ENCODE measurements at places on chromosomes 2 and 18.
A peak's percentile ranks its signal among the peaks of the same experiment; 100 is the strongest.

GRCh38 chr18:72973841-72974240, 106.1 kb upstream of the NETO1 start:
- DNase-seq: no peak

DNA sequence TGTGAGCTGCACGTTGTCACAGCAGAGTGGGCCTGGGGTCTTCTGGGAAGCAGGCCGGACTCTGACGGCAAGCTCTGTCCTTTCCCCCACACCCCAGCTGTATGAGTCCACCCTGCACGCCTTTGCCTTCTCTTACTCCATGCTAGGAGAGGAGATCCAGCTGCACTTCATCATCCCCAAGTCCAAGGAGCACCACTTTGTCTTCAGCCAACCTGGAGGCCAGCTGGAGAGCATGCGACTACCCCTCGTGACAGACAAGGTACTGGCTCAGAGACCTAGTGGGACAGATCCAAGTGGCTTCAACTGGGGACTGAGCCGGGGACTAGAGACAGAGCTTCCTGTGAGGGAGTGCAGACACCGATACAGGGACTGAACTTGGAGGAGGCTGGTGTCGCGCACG, 40.1 kb downstream of the NTSR2 start:
- no peak for DNase-seq

DNA sequence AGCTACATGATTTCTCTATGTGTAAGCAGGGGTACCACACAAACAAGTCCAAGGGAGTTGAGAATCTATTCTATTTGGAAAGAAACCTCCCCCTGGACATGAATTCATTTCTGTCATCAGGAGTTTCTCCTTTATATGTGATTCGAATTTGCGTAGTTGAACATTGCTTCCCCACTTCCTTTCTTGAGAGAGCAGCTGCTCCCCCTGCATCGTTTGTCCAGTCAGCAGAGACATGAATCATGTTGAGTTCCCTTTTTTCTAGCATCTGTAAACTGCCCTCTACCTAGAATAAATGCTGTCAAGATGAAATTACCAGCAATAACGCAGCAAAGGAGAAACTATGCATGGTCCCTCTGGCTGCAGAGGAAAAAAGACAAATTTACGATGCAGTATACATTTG, 73.8 kb downstream of the KIF5C start:
- DNase-seq: no peak

DNA sequence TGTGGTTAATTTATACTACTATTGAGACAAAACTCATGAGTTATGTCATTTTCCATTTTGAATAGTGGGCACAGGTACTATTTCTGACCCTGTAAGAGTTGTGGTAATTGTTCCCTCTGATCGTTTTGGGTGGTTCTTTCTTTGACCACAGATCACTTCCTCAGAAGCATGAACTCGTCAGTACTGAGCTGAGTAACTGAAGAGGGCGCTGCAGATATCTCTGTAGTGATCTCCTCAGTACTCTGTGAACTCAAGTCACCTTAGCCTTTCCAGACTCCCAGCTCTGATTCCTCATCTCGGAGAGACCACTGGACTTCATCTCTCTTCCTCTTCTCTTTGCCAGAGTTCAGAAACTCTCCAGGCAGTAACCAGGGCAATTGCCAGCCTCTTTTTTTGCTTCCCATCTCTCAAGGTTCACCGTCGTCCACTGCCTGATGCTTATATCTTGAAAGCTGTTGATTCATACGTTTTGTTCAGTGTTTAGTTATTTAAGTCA, 9.4 kb upstream of the IL1RL1 start:
- DNase-seq: peak; percentile 50

GRCh38 chr2:50225021-50225928, 806.7 kb downstream of the NRXN1 start:
- DNase-seq: no peak

DNA sequence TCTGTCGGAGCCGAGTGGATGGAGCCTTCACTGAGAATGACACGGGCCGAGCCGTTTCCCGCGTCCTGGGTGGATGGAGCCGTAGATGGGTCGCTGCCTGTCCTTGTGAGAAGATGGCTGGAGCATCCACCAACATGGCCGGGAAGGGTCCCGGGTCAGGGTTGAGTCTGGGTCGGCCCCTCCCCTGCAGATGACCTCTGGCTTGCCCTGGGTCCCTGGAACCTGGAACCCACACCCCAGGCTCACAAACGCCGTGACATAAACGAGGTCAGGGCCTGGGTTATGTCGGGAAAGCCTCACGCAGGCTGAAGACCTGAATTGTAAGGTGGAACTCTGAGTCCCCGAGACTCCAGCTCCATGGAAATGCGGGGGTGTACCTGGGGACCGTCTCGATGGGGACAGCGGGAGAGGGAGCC, 94.9 kb downstream of the NFATC1 start:
- DNase-seq: no peak

DNA sequence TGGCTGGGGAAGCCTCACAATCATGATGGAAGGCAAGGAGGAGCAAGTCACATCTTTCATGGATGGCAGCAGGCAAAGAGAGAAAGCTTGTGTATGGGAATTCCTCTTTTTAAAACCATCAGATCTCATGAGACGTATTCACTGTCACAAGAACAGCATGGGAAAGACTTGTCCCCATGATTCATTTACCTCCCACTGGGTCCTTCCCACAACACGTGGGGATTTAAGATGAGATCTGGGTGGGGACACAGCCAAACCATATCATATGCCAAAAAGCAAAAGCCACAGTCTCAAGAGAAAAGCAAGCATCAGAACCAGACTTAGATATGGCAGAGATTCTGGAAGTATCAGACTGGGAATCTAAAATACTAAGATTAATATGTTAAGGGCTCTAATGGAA, 30.0 kb upstream of the SCRN3 start:
- DNase-seq: no peak

GRCh38 chr2:64595397-64596176, 58.1 kb downstream of the SERTAD2 start:
- no peak for DNase-seq

All from CD4-positive, alpha-beta T cell treated with Interleukin-6 at 100 ng/mL for 8 hours (primary cell).